SK-N-SH (cell line): ENCODE measurements at places on chromosomes 7 and 10.

GRCh38 chr7:142770661-142771352 is at the start of gene PRSS2:
Gene PRSS2, plus strand, starts transcription at chr7:142770970. Its CDS starts 13 bp downstream, at chr7:142770983.
- DNase-seq: no peak

DNA sequence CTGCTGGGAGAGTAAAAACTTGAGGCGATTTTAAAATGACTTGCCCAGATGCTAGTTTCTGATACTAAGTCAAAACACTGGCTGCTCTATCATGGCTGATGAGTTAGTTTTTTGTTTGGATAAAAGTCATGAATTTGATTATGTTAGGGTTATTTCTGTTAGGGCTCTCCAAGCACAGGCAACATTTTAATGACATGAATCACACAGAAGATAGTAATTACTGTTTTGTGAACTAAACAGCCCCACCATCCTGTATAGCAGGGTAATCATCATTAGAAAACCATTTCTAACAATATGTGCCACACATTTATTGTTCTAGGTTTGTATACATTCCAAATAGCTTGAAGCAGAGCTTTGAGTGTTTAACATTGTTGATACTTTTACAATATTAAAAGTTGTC is 750.3 kb downstream of the ANKRD7 start:
- DNase-seq: no peak

DNA sequence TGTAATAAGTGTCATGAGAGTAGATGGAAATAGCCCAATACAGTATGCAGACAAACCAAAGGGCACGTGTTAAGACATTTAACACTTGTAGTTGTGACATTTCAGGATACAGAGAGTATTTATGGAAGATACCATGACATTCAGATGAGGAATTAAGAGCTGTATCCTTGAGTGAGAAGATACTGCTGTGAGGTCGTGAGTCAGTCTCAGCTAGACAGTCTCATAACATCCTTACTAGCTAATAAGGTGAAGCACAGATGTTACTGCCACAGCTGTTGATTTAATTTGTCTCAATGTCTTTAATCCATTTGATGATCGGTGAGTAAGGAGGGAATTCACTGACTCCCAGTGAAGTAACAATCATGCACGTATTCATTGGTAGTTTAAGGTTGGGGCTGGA is 288.0 kb upstream of the AKR1E2 start:
- DNase-seq: no peak

DNA sequence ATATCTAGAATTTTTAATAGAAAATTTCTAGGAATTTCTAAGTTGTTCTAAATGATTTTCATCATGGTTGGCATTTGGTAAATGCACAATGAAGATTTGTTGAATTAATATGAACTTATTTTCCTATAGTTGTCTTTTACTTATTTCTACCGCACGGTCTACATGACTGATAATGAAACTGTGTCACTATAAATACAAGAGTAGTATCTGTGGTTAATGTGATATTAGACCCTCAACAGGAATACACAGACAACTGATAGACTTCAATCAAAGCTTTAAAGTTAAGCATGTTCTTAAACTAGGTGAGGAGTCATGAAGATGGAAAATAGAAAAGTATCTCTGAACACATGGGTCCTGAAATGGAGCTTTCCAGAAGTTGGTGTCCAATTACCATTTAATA is 297.9 kb upstream of the ETV1 start:
- no peak for DNase-seq

DNA sequence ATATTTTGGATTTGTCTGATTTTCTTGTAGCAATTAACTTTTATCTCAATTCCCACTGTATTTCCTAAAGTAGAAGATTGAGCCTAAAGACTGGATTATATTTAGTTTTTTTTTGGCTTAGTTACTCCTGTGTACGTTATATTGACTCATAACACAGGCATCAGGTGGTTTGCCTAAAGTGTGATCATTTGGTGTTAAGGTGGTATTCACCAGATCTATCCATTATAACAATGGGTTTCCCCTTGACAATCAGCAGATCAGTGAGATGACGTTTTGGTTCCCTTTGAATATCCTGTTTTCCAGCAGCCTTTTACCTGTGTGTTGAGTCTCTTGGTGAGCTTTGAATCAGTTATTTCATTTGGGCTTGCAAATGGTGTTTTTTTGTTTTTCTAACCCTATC is 18.1 kb downstream of the MAPK8 start:
- DNase-seq: no peak

- DNase-seq: no peak
Observed at GRCh38 chr10:73253225-73253555, 746 bp upstream of the MRPS16 start.
